K562 (cell line): ENCODE measurements at places on chromosomes 1 and 21. TPM values are rescaled to one million over a fixed set of nuclear protein-coding genes. Genes with fewer than 3 reads are reported as not detected.

THEM5 gene
- not detected in 2 replicates for total RNA-seq

RUSC1 gene
- 63.0 and 68.3 TPM in 2 replicates for total RNA-seq

MAP10 gene
- 0.69 and 0.83 TPM in 2 replicates for total RNA-seq

REN gene
- 1.7 and 1.9 TPM in 2 replicates for total RNA-seq

CD244 gene
- not detected in 2 replicates for total RNA-seq

DIO1 gene
- total RNA-seq = not detected in 2 replicates

SLC25A34 gene
- total RNA-seq = 0.13 and 0.16 TPM in 2 replicates

HSPA6 gene
- total RNA-seq = 3.0 and 3.9 TPM in 2 replicates

PRRX1 gene
- total RNA-seq = 0.22 TPM in 1 of 2 replicates, not detected in the other

AVPR1B gene
- total RNA-seq = not detected in 2 replicates

DNASE2B gene
- not detected in 2 replicates for total RNA-seq

NPR1 gene
- 0.04 and 0.16 TPM in 2 replicates for total RNA-seq

KPRP gene
- total RNA-seq = not detected in 2 replicates

SEMA4A gene
- total RNA-seq = 1.4 and 1.9 TPM in 2 replicates

CR1 gene
- 0.20 and 0.47 TPM in 2 replicates for total RNA-seq

ITGB2 gene
- 1.2 and 1.3 TPM in 2 replicates for total RNA-seq

CNIH3 gene
- 0.83 and 1.8 TPM in 2 replicates for total RNA-seq

LRRC53 gene
- total RNA-seq = not detected in 2 replicates

NT5C1A gene
- total RNA-seq = not detected in 2 replicates

LEMD1 gene
- total RNA-seq = 0.47 and 0.60 TPM in 2 replicates

ITLN2 gene
- total RNA-seq = not detected in 2 replicates

RNF186 gene
- total RNA-seq = not detected in 2 replicates

PGBD5 gene
- 0.20 and 0.31 TPM in 2 replicates for total RNA-seq

BATF3 gene
- 2.0 and 3.8 TPM in 2 replicates for total RNA-seq

ATP1A2 gene
- 0.04 and 0.09 TPM in 2 replicates for total RNA-seq

FNBP1L gene
- total RNA-seq = 4.4 TPM in 2 replicates
